Activated effector memory CD4-positive, alpha-beta T cell treated with Interleukin-2 at 50 U/mL for 16 hours (primary cell): ENCODE measurements at places on chromosomes 13 and 19.

DNA sequence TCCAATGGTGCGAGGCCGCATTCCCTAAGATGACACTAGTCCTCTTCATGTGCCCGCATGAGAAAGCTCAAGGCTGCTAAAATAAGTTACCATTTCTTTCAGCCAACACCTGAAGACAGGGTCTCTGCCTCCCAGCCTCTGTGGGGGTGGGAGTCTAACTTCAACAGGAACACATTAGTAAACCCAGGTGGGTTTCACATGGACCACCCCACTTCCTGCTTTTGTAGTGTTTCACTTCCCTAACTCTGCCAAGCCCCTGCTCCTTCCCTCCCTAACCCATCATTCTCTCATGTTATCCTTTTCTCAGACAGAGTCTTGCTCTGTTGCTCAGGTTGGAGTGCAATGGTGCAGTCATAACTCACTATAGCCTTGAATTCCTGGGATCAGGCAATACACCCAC is 783.6 kb downstream of the UQCRFS1 start:
- no peak for DNase-seq

DNA sequence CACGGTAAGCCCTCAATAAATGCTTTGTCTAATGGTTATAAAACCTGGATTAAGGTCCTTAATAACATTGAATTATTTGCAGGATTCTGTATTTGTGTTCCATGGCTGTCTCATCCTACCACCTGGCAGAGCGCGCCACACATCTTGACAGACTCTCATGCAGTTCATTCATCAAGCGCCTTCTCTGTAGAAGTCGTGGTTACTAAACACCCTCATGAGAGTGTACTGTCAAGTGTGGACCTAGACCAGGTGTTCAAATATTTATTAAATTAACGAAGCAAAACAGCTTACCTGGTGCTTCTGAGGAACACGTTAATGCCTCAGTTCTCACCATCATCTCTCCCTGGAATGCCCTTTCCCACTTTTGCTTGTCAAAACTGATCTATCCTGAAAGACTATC is 13.1 kb upstream of the FBXL3 start:
- no peak for DNase-seq

DNA sequence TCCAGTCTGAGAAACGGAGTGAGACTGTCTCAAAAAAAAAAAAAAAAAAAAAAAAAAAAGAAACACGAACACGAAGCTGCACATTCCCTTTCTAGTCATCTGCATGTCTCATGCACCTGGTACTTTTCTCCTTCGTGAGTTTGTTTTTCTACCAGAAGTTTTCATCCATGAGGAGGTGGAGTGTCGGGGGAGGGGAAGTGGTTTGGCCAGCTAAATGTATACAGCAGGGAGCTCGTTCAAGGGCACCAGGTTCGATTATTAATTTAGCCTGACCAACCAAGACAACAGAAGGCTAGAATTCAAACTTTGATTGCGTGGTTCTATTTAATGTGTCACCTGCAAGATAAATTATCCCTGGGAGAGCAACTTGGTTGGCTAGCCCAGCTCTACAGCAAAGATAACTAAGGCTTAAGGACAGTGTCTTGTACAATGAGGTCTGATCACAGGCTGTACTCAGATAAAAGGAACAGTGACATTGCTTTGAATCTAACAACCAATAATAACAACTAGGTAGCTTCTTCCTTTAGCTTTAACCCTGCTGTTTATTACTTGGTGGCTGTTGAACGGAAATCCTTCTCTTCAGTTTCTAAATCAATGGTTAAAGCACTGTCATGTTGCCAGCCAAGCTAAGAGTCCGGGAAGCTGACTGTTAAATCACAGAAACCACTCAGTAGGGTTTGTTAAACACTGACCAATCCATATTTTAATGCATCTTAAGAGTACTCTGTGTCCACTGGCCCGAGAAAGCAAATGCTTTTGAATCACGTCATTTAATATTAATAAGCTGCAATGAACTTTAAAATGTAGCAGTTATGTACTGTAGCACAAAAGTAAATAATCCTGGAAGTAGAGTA is 98.4 kb upstream of the STARD13 start:
- no peak for DNase-seq

- DNase-seq, result no peak
These were observed 299.5 kb downstream of the MZT1 start for GRCh38 chr13:72427757-72428528.

DNA sequence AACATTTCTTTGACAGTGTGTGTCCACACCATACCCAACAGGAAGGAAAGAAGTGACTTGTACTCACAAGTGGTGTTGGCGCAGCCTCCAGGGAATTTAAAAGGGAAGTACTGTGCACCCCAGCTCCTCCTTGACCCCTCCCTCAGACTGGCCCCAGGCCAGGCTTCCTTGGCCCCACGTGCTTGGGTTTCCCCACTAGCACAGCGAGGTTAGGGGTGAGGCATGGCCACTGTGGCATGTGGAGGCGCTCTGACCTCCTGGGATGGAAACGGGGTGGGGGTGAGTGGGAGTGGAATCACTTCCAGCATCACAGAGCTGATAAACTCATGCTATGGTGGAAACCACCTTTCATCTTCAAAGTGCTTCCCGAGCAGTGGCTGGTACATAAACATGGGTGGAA is 168.6 kb downstream of the ZNF536 start:
- DNase-seq, result no peak

DNA sequence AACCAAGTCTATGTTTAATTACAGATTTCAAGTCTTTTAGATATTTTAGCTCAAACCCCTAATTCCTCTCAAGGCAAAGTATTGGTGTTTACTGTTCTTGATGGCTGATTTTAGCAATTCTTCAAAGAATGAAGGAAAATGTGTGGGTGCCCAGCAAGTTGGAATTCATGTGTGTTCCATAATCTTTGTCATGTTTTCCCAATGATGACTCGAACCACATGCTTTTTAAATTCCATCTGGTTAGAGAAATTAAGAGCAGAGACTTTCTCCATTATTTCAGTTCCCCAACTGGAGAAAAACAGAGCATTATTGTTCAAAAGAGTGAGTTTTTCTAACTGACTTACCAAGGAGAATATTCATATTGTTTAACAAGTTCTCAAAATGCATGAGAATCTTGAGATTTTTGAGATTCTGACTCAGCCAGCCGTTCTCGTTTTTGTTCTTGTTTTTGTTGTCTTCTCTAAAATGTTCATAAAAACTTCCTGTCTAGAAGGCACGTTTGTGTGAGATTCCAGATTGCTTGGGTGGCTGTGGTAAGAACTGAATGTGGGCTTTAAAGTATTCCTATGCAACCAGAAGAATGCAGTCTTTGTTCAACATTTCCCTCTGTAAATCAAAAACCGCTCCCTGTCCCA is 404.7 kb downstream of the IRS2 start:
- DNase-seq, result no peak

- DNase-seq, result no peak
These were observed 39.5 kb downstream of the MPHOSPH8 start for GRCh38 chr13:19672990-19673389.

DNA sequence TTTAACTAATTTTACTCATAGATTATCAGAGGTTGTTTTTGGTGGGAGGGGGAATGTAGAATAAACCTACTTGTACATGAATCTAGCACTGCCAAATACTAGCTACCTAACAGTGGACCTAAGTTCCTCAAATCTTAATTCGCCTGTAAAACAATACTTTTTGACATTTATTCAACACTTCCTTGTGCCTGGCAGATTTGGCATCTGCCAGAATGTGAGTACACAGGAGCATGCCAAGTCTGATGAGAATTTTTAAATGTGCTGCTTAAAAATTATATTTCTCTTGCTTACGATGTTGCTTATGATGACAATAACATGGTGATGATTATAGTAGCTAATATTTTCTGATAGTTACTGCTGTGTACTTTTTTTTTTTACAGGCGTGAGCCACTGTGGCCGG is 240.2 kb upstream of the STARD13 start:
- no peak for DNase-seq

DNA sequence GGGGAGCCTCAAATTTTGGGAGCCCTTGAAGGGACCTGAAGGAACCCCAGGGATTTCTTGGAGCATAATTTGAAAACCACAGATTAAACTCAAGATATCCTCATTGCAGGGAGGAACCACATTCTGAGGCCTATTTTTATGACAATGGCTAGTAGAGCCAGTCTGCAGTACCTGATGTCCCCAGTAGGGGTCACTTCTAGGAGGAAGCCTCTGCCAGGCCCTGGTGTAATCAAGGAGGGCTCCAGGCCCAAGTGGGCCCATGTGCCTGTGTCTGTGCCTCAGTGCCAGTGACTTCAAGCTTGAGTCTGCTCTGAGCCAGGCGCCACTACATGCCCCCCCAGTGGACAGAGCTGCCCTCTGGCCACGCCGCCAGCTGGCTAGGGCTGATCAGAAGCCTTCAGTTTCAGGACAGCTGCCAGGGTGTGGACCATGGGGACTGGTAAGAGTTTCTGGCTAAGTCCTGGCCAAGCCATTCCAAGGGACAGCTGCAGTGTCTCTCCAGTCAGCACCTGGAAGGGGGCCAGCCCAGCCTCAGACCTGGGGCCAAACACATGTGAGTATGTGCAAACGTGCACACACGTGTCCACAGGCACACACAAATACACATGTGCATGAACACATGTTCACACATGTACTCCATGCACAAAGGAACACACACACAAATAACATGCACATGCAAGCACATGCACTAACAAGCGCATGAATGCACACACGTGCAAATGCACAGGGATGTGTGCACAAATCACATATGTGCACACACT is 20.5 kb upstream of the SLC7A10 start:
- DNase-seq, result no peak
